ENCODE measurements at places on chromosomes 12 and 14.
A peak's percentile ranks its signal among the peaks of the same experiment; 100 is the strongest.

DNA sequence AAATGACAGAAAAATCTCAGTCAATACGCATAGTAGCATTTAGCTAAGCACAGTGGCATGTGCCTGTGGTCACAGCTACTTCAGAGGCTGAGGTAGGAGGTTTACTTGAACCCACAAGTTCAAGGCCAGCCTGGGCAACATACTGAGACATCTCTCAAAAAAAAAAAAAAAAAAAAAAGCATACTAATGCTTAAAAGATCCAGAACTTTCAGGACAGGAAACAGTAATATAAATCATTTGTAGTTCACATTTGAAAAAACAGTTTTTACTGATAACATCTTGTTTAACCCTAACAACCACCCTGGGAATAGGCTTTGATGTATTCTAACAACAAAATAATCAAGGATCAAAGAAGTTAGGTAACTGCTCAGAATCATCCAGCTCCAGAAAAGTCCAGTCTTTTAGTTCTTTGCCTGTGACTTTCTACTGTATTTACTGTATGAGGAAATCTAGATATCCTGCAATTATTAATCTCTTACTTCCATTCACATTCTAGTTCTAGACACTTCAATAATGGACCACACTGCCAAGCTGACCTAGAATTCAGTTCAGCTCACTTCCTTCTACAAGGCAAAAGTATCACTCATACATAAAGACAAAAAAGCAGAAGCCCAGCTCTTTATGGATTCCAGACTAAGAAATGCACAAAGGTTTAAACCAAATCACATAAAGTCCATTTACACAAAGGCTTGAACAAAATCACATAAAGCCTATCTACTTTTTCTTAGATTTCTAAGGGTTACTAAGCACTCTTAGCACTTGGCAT lies 28.5 kb downstream of the PAWR start:
- no peak for DNase-seq

DNA sequence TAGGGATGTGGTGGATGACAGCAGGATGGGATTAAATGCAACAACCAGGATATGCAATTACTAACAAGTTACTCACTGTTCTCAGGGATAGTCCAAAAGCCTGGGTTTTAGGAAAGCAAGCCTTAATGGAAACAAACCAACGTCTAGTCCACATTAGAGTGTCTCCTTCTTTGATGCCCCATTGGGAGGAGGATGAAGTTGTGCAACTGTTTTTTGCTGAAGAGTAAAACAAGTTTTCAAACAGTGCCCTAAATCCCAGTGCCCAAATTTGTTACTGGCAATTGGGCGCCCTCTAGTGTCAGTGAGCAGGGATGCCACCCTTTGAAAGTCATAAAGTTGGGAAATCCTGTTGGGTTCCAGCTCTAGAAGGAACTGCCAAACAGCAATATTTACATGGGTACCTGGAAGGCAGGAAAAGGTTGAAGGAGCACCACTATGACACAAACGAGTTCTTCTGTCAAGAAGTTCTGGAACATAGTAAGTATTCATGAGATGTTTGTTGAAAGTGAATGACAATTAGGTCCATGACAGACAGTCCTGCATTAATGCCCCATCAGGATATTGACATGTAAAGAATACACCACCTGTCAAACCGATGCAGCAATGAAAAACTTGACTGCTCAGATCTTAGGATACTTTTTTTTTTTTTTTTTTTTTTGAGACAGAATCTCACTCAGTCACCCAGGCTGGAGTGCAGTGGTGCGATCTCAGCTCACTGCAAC lies 11.1 kb upstream of the DPF3 start:
- peak; percentile 21 for DNase-seq

DNA sequence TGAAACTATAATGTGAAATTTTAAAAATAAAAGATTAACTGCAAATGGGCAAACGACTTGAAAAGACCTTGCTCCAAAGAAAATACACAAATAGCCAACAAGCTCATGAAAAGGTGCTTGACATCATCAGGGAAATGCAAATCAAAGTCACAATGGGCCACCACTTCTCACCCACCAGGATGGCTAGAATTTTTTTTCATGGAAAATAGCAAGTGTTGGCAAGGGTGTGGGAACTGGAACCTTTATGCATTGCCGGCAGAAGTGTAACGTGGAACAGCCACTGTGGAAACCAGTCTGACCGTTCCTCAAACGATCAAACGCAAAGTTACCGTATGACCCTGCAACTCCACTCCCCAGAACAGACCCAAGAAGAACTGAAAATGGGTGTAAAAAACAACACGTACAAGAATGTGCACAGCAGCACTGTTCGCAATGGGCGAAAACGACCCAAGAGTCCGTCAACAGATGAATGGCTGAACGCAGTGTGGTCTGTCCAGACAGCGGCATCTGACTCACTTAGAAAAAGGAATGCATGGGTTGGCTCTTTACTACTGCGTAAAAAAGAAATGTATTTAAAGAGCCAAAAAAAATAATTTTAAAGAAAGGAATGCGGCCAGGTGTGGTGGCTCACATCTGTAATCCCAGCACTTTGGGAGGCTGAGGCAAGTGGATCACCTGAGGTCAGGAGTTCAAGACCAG lies 40.2 kb downstream of the SCARB1 start:
- DNase-seq = no peak

DNA sequence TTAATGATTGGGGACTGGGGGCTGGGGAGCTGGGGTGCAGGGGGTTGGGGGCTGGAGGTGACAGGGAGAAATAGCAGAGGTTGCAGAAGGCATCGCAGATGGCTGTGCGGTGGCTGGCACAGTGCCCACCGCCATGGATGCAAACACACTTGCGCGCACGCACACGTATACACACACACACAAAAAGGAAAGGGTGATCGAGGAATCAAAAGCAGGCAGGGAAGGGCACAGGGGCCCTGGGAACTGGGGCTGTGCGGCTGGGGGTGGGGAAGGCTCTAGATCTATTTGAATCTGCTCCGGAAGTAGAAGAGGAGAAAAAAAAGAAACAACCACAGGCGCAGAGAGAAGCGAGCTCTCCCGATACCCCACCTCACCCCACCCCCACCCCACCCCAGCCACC lies 39.4 kb downstream of the ZFHX2 start:
- no peak for DNase-seq

- no peak for DNase-seq
Measured at GRCh38 chr14:53528185-53528671, 375.1 kb upstream of the DDHD1 start.

- DNase-seq = no peak
Measured at GRCh38 chr12:104477510-104478390, 21.0 kb downstream of the CHST11 start.

- DNase-seq = no peak
Measured at GRCh38 chr12:105341010-105341409, 10.5 kb downstream of the C12orf75 start.

DNA sequence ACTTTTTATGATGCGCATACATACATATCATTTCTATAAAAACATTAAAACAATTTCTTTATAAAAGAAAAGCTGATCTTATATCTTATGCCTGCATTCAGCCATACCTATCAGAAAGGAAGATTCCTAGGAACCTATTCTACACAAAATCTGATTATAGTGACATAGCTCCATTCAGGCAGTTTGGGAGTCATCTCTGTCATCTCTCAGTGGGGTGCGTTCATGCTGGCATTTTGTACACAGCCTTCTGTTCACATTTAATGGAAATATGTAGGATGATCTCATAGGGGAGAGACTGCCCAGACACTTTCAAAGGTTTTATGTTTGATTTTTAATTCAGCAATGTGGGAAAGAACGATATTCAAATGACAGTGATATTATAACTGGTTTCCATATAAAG lies 52.9 kb downstream of the ATL1 start:
- no peak for DNase-seq

DNA sequence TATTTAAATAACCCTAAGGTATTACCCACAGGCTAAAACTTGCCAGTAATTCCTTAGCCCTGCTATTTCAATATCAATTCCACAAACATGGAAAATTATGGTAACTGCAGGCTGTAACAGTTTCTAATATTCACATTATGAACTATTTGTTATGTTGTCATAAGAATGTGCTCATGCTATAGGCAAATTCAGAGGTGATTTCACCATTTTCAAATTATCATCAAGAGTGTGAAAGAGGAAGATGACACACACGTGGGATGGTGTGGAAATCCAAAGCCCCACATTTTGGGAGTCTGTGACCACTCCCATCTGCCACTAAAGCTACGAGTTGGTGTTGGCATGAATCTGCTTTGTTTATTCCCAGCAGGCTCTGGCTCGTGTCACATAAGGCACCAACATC lies 5.9 kb upstream of the MYO1A start:
- no peak for DNase-seq

DNA sequence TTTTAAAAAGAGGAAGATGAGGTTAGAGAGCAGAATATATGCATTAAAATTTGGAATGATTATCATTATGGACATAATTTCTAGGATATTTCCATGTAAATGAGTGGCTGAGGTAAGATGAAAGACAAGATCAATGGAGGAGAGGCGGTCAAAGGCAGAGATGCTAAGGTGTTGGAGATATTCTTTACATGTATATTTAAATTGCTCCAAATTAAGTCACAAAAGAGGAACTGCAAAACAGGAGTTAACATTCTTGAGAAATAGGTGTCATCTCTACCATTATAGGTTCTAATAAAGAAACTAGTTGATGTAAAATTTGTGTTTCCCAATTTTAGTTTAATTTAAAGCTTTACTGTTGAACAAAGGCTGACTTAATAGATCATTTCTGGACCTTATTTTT lies 268.5 kb upstream of the PPFIA2 start:
- no peak for DNase-seq

DNA sequence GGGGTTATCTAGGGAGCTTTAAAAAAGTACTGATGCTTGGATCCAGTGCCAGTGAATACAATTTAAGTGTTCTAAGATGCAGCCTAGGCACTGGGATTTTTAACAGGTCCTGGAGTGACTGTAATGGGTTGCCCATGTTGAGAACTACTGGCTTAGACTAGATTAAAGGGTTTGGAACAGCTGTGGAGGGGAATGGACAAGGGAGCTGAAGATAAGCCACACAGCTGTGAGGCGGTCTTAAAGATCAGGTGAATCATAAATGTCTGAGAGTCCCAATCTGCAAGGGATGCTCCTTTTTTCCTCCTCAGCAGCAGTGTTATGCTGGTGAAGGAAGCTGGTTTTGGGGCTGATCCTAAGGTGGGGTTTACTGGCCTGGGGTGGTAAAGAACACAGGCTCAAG lies 35.5 kb upstream of the FRMD6 start:
- no peak for DNase-seq

DNA sequence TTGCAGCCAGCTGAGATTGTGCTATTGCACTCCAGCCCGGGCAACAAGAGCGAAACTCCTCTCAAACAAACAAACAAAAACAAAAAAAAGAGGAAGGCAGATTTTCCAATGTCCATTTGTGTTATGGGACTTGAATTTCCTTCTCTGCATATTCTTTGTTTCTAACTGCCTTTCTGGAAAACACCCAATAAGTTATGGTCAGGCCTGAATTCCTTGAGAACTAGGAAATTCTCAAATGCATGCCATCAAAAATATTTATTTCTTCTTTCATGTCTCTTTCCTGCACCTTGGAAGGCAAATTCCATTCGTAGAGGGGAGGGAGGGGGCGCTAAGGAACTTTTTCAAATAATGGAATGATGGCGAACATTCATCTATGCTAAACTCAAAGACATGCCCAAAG lies 117.6 kb upstream of the TMCC3 start:
- no peak for DNase-seq

DNA sequence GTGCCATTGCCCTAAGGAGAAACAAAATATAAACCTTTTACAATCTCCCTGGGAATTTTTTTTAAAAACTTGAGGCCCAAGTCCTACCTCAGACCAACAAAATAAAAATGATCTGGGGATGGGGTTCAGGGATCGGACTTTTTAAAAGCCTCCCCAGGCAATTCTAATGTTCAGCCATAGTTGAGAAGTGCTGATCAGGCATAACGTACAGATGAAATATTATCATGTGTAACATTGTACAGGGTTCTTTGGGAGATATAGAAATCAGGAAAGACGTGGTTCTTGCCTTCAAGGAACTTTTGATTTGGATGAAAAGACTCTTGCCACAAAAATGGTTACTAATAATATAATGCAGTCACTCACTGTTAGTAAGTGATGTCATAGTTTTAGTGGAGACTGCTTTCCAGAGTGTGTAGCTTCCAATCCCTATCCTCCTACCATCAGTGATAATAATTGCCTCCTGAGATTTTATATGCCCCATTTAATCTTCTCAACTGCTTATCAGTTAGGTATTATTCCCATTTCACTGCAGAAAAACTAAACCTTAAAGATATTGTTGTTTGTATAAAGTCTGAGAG lies 135.6 kb downstream of the BRMS1L start:
- no peak for DNase-seq

- no peak for DNase-seq
Measured at GRCh38 chr12:95337146-95337545, 119.5 kb downstream of the VEZT start.

DNA sequence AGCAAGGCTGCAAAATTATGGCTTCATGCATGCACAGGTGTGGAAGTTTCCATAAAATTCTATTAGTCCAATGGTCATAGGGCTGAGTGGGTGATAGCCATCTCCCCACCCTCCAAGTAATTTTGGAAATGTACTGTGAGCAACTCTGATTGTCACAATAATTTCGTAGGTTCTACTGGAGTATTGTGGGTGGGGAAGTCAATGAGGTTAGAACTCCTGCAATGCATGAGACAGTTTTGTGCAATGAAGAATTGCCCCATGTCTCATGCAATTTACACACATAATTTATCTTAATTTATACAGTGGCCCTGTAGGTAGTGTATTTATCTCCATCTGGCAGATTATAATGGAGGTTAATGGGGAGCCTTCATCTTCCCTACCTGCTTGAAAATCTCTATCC lies 20.5 kb downstream of the IFNG start:
- DNase-seq = no peak

- DNase-seq = no peak
Measured at GRCh38 chr14:85239791-85240190, 290.2 kb upstream of the FLRT2 start.

DNA sequence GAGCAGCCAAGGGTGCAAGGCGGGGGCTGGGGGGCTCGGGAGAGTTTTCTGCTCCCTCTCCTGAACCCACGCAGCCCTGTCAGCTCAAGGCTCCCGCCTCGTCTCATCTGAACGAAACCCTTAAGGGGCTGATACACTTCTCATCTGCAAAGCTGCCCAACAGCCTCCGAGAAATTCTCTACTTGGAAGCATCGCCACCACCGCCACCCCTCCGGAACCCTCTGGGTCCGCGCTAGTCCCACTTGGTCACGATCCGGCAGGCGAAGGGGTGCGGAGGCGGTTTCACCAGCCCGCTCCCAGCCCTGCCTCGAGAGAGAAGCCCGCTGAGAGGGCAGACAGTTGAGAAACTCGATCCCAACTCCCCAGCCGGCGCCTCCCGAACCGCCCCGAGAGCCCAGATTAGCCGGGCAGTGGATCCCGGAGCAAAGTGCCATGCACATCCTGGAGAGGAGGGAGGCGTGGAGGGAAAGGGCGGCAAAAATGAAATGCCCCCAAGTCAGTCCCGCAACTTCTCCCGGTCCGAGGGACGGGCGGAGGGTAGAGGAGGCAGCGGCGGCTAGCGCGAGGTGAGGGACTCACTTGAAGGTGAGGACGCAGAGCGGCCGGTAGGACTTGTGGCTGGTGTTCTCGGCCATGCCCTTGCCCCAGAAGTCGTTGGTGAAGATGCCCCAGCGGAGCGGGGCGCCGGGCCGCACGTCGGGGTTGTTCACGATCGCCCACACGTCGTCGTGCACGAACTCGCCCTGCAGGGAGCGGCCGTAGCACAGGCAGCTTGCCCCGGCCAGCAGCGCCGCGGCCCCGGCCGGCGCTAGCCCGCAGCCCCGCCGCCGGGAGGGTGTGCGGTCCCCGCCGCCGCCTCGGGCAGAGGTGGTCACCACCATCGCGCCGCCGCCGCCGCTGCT lies 620 bp downstream of the TMTC1 start:
- peak; percentile 33 for DNase-seq

All from anterior cingulate cortex (tissue), 58 donors.